Activated gamma-delta T cell treated with anti-CD3 and anti-CD28 coated beads, Interleukin-2, amount 50 U/mL, for 16 hours (primary cell): ENCODE measurements at places on chromosomes 6 and 20.

- no peak for DNase-seq
Observed at GRCh38 chr20:10754824-10755223, 81.0 kb upstream of the JAG1 start.

GRCh38 chr6:134457941-134458340, 140.0 kb upstream of the SGK1 start:
- no peak for DNase-seq

DNA sequence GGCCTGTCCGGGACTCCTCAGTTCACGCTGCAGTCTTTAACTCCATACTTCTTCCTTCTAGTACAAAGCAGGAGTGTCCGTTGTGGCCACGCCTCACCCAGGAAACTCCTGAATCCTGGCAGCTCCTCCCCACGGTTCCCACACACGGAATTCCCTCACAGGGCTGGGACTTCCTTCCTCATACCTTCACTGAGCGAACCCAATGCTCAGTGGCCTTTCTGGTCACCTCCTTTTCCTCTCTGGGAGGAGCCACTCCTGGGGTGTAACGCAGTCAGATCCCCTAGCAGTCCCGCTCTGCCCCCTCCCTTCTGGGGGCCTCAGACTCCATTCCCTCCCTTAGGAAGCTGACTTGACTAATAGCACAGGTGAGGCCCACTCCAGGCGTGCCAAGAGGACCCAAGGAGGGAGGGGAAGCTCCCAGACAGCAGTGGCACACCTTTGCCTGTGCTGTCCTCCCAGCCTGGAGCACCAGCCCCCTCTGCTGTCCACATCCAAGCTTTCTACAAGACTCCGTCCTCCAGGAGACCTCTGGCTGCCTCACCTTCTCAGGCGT, at the start of gene SLC52A3:
Gene SLC52A3, minus strand, starts transcription at position 75 of the 553 bp plus-strand sequence. CDS start 2,726 bp downstream, outside the sequence.
- DNase-seq, result no peak

- DNase-seq, result no peak
Observed at GRCh38 chr6:40244699-40245098, 310.4 kb upstream of the MOCS1 start.

- DNase-seq, result no peak
Observed at GRCh38 chr6:37643851-37644672, 53.6 kb downstream of the MDGA1 start.

DNA sequence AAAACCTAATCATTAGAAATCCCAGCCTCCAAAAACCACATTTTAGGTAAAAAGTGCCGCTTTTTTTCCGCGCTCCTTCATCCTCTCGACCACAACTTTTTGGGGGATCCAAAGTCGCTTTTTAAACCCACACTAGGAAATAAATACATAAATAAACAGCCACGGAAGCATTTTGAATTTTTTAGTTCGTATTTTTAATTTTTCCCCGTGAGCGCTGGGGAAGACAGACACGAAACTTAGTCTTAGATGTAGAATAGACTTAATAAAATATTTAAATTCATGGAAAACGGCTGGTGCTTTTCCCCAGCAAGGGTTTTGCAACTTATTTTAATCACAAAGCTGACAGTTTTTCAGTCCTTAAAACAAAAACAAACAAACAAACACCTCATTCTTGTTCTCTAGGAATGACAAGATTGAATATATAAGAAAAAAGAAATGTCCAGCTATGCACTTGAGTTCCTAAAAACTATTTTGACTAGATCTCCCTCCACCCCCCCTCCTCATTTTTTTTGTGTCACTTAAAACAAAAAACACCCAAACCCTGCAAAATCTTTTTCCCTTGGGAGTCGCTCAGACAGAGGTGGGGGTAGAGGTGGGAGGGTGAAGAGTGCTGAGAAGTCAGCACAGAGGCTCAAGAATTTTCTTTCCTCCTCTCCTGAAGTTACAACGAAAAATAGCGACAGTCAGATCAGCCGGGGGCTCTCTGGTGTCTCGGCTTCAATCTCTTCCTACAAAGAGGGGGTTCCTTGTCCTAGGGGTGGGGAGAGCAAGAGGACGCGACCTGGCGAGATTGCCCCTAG, 43.4 kb upstream of the SUPT3H start:
- DNase-seq, result no peak

DNA sequence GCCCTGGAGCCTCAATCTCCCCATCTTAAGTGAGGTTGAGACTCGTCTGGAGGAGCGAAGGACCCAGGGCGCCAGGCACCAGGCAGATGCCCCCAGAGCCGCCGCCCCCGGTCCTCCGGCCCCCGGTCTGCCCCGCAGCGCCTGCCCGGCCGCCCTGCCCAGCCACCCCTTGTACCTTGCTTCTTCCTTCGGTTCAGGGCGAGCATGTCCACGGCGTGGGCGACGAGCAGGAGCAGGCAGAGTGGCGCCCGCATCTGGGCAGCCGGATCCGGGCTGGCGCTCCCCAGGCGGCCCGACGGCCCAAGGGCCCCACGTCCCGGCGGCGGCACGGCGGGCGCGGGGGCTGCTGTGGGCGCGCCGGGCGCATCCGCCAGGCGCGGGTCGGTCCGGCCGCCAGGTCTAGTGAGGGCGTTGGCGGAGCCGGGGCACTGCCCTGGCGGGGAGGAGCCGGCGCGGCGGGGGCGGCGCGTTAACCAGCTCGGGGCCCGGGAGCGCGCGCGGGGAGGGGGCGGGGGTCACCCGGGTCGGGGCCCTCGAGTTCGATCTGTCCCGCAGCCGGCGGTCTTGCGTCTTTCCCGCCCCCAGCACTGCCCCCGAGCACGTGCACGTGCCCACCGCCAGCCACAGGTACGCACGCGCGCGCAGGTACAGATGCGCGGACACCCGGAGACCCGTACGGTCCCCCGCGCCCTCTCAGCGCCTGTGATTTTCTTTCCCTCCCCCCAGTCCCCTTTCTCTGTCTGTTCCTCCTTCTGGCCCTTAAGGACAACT, at the start of gene RSPO4:
Gene RSPO4, minus strand, starts transcription at position 401 of the 771 bp plus-strand sequence. Its CDS starts 147 bp downstream, at position 254.
- no peak for DNase-seq

DNA sequence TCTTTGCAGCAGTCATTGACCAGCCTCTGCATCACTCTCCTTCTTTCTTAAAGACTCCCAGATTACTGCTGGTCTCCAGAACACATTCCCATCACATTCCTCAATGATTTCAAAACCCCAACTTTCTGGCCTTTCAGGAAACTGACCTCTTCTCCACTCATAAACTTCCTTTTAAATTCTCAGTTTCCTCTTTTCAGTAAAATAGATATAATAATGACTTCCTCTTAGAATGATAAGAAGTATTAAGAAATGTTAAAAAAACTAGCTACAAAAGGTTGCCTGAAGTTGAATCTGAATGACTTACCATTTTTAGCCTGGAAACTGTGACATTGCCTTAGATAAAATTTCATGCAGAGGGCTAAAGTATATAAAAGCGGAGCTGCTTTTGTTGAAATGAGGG, 239.3 kb downstream of the OGFRL1 start:
- DNase-seq, result no peak

- no peak for DNase-seq
Observed at GRCh38 chr6:51996296-51996947, 91.0 kb downstream of the PKHD1 start.

GRCh38 chr6:71649915-71650314, 236.4 kb upstream of the RIMS1 start:
- DNase-seq, result no peak

GRCh38 chr6:142482249-142482648, 180.4 kb downstream of the ADGRG6 start:
- no peak for DNase-seq

DNA sequence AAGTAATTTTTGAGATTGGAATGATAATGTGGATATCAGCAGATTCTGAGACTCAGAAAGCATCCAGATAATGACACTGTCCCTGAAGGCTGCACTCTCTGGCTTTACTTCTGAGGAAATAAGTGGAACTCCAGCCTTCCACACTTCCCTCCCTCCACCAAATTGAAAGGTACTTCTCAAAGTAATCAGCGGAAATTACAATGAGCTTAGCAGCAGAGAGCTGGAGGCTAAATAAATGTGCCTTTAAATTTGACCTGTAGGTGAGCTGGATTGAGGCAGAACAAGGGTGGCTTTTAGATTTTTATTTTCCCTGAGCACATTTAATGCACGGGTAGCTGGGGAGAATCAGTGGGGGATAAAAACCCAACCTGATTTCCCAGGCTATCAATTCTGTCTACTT, 39.3 kb upstream of the RNF144B start:
- DNase-seq, result no peak

DNA sequence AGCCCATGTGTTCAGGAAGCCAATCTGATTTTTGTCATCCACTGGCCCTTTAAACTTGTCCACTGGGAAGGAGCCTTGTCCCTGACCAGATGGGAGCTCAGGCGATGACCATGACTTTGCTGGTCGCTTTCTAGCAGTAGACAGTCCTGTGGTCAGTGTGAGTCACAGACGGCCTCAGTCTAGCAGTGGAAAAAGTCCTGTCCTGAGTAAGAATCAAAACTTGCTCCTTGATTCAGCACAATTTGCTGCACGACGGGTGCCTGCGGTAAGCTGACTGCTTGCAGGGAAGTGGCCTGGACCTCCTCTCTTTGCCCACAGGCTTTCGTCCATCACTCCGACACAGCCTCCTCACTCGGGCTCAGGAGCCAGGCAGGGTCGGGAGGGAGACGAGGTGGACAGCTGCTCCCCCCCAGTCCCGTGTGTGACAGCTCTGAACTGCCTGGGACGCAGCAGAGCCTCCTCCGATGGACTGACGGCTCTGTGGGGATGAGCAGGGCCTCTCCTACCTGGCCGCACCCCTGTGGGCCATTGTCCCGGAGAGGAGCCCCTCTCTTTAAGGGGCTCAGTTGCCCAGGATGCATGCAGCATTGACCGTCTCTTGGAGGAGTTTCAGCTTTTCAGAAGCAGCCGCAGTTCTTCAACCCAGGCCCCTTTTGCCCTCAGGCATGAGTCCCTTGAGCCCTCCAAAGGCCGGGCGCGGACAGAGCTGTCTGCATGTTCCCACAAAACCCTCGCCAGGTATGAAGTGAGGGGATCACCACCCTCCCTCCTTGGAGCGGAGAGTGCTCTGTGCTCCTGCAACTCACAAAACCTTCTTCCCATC, 209.2 kb downstream of the ANKRD60 start:
- DNase-seq, result no peak

- DNase-seq, result no peak
Observed at GRCh38 chr6:144909753-144910285, 624.7 kb downstream of the UTRN start.

DNA sequence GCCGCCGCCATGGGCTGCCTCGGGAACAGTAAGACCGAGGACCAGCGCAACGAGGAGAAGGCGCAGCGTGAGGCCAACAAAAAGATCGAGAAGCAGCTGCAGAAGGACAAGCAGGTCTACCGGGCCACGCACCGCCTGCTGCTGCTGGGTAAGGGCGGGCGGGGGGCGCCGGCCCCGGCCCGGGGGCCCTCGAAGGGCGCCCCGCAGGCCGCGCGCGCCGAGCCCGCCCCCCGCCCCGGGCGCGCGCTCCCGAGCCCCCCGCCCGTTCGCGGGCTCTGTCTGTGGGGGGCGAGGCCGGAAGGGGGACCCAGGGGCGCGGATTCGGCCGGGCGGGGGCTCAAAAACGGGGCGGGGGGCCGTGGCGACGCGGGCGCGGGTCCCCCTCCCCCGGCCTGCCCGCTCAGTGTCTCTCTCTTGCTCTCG, 39.2 kb downstream of the GNAS start:
- DNase-seq, result no peak

DNA sequence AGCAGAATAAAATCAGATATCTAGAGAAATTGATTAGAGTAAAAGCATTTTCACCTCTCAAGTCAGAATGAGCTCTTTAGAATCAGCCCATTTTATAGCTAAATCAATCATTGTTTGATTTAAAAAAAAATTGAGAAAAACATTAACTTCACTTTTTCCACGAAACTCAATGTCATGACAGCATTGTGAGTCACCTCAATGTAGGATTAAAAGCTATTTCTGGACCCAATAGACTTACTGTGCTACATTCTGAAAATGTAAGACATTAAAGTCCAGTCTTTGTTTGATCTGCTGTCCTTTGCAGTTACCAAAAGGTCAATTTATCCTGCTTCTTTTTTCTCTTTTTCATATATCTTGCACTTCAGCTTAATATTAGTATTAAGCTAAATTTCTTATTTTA, 519.4 kb upstream of the ZNF337 start:
- DNase-seq, result no peak

DNA sequence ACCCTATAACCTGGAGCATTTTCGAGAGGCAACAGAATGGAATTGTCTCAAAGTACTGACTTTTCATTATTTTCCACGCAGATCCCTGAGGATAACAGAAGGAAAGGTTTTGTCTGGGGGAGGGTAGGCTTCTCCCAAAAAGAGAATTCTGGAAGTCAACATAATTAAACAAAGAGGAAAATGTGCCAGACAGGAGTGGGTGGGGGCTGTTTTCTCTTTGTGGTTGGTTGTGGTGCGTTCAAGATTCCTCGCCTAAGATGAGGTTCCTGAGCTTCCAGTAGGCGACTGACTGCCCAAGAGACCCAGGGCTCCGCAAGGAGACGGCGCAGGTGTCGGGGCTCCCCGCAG, 70.4 kb downstream of the SOX4 start:
- no peak for DNase-seq

GRCh38 chr20:50930139-50930975, 880 bp downstream of the ADNP start:
- DNase-seq, result no peak

- DNase-seq, result no peak
Observed at GRCh38 chr6:40369891-40370290, 217.3 kb downstream of the LRFN2 start.

- DNase-seq, result no peak
Observed at GRCh38 chr20:60043435-60043834, 85.2 kb downstream of the CDH26 start.

GRCh38 chr20:53621482-53622246, 28.0 kb upstream of the ZNF217 start:
- no peak for DNase-seq

DNA sequence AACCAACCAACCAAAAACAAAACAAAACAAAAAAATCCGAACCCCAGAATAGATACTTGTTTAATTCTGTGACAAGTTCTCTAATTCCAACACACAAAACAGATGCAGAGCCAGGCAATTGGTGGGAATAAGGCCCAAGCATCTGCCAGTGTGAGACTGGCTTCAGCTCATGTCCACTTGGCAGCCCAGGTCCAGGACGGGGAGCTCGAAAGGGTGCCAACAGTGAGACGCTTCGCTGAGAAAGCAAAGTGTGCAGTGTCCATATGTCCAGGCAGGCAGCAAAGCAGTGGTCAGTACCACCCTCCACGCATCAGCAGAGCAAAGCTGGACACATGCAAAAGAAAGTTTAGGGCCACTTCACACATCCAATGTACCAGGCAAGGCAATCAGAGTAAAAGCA, 102.9 kb downstream of the RALGAPA2 start:
- no peak for DNase-seq
